ENCODE measurements at places on chromosomes 2 and 18.

DNA sequence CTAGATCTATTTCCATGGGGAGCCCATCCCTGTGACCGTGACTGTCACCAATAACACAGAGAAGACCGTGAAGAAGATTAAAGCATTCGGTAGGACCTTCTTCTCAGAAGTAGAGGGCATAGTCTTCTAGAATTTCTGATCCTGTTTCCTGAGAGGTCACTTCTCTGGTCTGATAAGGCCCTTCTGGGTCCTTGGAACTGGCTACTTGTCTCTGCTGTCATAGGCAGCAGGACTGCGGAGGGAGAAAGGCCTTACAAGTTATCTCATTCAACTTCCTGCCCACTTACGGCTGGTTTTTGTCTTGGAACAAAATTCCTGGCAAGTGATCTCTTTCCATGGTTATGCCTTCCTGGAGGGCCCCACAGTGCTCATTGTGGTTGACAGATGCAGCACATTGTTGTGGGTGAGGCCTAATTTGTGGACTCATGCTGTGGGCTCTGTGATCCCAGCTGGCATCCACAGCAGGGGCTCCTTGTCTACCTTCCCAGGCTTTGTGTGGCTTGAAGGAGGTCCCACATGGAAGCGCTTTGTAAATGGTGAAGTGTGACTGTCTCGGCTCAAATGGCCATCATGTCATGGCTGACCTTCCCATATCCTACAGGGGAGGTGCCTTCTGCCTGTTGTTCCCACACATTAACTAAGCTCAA, 22.0 kb downstream of the SAG start:
- DNase-seq = no peak

GRCh38 chr2:171592036-171592555, 69.8 kb downstream of the CYBRD1 start:
- no peak for DNase-seq

- no peak for DNase-seq
Observed at GRCh38 chr2:108115868-108116267, 123.9 kb upstream of the SULT1C3 start.

DNA sequence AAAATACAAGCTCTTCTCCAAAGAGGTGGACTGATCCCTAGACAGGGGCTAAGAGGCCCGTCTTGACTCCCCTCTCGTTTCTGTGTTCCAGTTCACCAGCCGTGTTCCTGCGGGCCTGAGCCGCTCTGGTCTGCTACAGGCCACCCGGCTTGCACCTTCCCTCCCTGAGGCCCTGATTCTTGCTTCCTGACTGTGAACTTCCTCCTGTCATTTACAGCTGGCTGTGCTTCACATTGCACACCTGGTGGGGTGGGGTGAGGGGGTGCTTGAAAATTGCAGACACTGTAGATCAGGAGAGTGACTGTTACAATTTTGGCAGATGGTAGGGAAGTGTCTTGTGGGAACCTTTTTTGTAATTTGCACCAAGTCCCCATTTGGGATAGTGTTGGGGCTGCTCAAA, 64.4 kb downstream of the TSN start:
- DNase-seq = no peak

GRCh38 chr2:37563375-37564015, 107.9 kb downstream of the CDC42EP3 start:
- no peak for DNase-seq

All from fibroblast of villous mesenchyme (primary cell).